ENCODE measurements at places on chromosomes 3 and 15.

- no peak for DNase-seq
Observed at GRCh38 chr3:18057471-18058091, 315.1 kb upstream of the TBC1D5 start.

DNA sequence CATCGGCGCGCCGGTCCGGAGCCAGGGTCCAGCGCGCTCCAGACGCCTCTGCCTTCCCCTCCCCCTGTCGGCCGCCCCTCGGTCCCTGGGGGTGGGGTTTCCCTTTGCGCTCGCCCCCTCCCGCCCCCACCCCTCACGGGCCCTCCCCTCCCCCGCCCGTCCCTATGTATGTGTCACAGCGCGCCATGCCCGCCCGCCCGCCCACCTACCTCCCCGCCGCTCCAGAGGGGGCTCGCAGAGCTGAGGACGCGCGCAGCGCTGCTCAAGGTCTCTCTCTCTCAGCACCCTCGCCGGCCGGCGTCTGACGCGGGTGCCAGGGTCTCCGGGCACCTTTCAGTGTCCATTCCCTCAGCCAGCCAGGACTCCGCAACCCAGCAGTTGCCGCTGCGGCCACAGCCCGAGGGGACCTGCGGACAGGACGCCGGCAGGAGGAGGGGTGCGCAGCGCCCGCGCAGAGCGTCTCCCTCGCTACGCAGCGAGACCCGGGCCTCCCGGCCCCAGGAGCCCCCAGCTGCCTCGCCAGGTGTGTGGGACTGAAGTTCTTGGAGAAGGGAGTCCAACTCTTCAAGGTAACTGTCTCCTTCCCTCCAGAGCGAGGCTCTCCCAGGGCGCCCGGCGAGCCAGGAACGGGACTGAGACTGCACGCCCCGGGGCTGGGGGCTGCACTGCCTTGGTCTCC is at the start of gene ACAN:
TSS of gene ACAN (plus strand) at position 196 of the 679 bp plus-strand sequence. CDS start 32,771 bp downstream, outside the sequence.
- DNase-seq, result no peak

GRCh38 chr3:132843851-132844553 is 121.8 kb upstream of the NPHP3 start:
- no peak for DNase-seq

- peak; percentile 93 for DNase-seq
Observed at GRCh38 chr3:141308588-141309218, 59.6 kb upstream of the ZBTB38 start.

DNA sequence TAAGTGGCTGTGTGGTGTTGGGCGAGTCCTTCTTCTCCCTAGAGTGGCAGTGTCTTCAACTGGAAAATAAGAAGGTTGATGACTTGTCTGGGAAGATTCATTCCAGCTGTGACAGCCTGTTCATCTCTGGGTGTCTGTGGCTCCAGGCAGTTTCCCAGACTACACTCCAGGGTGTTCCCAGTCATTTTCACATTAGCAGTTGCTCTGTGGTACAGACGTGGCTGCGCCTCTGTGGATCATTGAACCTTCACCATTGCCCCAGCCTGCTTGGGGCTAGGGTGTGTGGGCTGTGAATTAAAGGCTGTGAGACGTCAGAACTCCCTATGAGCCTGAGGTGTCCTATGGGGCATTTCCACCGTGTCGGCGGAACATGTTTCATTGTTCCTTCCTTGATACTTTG is 239.6 kb upstream of the NR2E3 start:
- DNase-seq, result no peak

- DNase-seq, result no peak
Observed at GRCh38 chr3:67215690-67216089, 217.6 kb downstream of the KBTBD8 start.

- DNase-seq, result no peak
Observed at GRCh38 chr3:185063431-185063830, 89.4 kb downstream of the C3orf70 start.

All from SHP77 treated with DMSO at 0.1 percent for 48 hours (cell line).